Right renal cortex interstitium (tissue), 3 donors: ENCODE measurements at places on chromosomes 13 and 19. TPM values are rescaled to one million over a fixed set of nuclear protein-coding genes. Genes with fewer than 3 reads are reported as not detected.

DNA sequence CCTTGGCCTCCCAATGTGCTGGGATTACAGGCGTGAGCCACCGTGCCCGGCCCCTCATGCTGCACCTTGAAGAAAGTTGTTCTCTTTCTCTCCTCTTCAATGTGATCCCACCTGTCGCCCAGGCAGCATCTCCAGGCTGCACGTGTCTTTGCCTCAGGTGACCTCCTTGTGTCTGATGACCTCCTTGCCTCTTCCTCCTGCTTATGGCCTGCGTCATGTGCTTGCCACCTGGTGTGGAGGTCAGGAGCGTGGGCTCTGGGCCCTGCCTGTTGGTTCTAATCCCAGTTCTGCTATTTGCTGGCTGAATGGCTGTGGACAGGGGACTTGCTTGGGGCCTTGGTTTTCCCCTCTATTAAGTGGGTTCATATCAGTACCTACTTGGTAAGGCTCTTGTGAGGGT, 6.3 kb downstream of the BICRA start:
- DNase-seq = no peak

DNA sequence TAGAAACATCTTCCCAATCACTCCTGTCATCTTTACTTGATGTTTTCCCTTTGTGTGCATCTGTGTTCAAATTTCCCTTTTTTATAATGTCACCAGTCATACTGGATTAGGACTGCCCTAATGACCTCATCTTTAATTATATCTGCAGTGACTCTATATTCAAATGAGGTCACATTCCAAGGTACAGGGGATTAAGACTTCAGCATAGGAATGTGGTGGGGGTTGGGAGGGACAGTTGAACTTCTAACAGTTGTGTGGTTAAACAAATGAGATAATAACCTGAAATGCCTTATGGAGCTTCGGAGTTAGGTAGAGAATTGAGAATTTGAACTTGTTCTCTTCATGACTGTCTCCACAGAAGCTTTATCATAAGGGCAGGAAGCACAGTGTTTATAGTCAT, 23.0 kb downstream of the PAN3 start:
- DNase-seq = no peak

GRCh38 chr13:29578300-29579085, 17.0 kb downstream of the SLC7A1 start:
- no peak for DNase-seq

GRCh38 chr13:110503979-110504499, 57.5 kb downstream of the RAB20 start:
- no peak for DNase-seq

- DNase-seq = no peak
Measured at GRCh38 chr13:30303269-30303668, 4.1 kb downstream of the KATNAL1 start.

DNA sequence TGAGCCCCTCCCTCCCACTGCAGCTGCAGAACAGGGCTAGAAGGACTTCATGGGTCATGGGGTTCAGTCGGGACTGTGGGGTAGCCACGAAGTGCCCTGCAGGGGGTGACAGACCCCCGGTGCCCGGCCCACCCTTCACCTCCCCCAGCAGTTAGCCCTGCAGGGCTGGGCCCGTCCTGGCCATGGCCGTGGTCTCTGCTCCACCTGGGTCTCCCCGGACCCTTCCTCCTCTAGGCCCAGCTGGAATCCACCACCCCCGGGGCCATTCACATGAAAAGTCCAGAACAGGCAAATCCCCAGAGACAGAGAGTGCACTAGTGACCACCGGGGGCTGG, 17.3 kb downstream of the MKNK2 start:
- no peak for DNase-seq

DNA sequence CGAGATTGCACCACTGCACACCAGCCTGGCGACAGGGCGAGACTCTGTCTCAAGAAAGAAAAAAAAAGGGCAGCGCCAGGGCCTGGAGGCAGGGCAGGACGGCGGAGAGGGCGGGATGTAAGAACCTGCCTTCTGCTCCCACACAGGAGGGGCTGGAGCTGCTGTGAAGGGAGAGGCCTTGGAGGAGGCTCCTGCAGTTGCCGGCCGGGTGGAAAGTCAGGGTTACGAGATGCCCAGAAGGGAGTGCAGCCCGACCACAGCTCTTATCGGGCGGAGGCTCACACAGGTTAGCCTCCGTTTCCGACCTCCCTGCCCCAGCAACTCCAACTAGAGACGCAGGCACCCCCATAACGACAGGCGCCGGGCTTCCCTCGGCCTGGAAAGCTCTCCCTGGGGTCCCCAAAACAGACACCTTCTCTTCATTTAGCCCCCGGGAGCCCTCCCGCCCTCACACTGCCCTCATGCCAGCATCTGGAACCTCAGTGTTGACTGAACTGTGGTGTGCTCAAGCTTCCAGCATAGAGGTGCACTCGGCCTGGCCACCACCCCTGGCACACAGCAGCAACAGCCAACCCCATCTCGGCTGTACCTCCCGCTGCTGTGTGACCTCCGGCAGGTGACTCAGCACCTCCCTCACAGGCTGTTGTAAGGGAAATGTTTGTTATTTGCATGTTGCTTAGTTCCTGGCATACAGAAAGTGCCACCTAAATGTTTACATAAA, 1.4 kb downstream of the PLPP2 start:
- no peak for DNase-seq

DNA sequence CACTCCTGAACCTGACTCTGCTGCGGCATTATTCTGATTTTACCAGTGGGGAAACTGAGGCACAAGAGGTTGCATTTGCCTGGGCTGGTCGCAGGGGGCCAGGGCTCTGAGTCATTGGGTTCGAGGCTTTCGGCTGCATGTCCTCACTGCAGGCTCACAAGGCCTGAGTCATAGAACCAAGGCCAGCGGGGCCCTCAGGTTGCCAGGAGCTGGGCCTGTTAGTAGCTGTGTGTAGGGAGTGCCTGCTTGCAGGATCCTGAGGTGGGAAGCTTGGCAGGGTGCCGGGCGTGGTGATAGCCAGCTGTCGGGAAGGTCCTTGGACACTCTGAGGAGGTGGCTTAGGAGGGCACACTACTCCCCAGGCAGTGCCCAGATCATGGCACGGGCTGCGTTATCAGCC, 21.6 kb upstream of the F2RL3 start:
- DNase-seq = no peak

- no peak for DNase-seq
Measured at GRCh38 chr19:45705115-45705514, 12.6 kb downstream of the QPCTL start.

DNA sequence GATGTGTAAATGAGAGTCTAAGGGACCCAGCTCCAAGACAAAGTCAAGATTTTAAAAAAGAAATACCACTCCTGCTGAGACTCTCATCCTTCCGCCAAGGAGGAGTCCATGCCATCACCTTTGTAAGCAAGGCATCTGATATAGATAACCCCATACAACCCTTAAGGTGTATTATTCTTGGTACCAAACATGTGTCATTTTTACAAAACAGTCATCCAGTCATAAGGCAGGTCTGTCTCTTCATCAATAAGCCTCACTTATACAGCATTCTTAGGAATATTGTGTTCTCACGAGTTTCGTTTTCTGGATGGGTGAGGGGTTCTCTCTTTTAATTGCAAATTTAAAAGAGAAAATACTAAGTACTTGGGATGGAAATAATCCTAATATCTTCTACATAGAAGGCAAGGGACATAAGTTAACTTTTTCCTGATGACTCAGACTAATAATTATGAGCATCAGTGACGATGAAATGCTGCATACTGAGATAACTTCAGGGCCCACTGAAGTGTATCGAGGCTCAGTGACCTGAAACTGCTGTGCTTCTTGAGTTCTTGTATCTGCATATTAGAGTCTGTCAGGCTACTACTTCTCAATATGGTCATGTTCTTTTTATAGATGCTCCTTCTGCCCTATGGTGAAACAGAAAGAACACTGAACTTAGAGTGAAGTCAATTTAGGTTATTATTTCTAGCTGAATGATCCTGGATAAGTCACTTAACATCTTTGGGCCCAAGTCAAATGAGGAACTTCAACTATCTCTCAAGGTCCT, 166.6 kb downstream of the KLF12 start:
- no peak for DNase-seq

DNA sequence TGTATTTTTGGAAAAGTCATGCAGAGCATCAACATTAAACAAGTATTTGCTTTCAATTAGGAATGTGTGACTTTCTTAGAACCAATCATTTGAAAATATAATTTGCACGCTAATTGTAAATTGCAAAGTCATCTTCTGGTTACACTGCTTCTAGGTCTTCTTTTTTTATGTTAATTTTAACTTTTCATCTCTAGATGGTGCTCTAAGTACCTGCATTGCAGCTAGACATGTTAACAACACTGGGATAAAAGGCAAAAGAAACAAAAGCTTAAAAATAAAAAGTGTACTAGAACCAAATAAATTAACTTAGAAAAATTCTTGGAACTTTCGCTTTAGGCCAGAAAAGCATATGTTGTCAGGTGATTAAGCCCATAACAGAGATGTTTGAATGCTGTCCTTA, 2758.2 kb downstream of the PCDH9 start:
- DNase-seq = no peak

- DNase-seq = no peak
Measured at GRCh38 chr19:3710265-3710812, 2.2 kb downstream of the TJP3 start.

DNA sequence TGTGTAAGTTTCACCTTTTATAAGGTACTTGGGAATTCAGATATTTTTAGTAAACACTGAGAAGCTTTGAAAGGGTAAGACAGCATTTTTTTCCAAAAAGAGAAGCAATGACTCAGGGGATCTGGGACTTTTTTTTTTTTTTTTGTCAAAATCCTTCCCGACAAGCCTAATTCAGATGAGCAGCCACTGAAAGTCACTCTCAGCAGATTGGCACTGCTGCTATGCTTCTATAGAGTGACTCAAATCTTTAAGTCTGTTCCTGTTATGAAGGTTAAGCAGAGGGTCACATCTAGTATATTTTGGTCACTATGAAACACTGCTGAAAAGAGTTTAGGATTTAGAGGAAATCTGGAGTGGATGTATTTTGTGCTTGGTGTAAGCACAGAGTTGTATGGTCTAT, 571.1 kb downstream of the MYO16 start:
- no peak for DNase-seq

DNA sequence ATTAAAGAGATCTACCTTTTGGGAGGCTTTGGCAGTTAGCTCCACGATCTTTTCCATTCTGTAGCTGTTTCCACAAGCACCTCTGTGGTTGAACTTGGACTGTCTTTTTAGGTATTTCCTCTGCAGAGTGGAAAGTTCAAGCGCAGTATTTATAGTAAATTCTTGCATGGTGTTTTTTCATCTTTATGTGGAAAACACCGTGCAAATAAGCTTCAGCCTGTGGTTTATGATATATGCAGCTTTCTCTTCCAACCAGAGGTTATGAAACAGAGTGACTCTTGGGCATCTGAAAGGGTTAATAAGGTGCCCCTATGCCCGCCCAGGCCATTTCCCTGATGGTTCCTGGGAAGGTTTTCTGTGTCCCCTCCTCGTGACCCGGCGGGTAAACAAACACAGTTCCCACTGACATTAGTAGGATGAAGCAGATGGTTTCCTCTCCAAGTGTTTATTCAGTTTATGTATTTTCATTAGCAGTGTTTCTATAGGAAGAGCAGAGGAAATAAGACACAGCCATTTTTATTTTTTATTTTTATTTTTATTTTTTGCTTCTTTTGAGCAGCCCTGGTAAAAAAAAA, 39.7 kb upstream of the RNF113B start:
- no peak for DNase-seq

DNA sequence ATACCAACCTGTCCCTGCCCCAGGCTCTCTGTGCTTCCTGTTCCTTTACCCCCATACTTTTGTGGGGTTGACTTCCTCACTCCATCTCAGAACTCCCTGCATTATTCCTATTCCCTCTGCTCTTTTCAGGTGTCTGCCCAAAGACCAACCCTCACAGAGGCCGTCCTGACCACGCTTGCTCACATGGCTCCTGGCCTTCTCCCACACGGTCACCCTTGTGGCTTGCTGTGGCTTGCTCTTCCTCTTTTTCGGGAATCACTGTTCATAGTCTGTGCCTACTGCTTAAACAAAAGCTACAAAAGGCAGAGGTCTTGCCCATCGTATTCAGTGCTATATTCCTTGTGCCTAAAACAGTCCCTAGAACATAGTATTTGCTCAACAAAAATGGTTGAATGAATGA, 25.2 kb upstream of the ARGLU1 start:
- DNase-seq = no peak

RPL28 gene
- 731 TPM for polyA plus RNA-seq

LYPD4 gene
- polyA plus RNA-seq = not detected

CEACAM8 gene
- not detected for polyA plus RNA-seq

ZNF584 gene
- polyA plus RNA-seq = 16.5 TPM

ZNF44 gene
- 46.4 TPM for polyA plus RNA-seq

CPB2 gene
- polyA plus RNA-seq = 0.15 TPM

AZU1 gene
- polyA plus RNA-seq = 0.31 TPM

PALM gene
- polyA plus RNA-seq = 78.6 TPM
